ENCODE measurements at places on chromosomes 6 and 20. TPM values are rescaled to one million over a fixed set of nuclear protein-coding genes. Genes with fewer than 3 reads are reported as not detected.

- no peak for DNase-seq
Observed at GRCh38 chr20:54596651-54597050, 121.3 kb downstream of the DOK5 start.

GRCh38 chr6:41176189-41176588 lies 13.3 kb upstream of the TREM2 start:
- DNase-seq = no peak

ENPP3 gene
- not detected for total RNA-seq

DNA sequence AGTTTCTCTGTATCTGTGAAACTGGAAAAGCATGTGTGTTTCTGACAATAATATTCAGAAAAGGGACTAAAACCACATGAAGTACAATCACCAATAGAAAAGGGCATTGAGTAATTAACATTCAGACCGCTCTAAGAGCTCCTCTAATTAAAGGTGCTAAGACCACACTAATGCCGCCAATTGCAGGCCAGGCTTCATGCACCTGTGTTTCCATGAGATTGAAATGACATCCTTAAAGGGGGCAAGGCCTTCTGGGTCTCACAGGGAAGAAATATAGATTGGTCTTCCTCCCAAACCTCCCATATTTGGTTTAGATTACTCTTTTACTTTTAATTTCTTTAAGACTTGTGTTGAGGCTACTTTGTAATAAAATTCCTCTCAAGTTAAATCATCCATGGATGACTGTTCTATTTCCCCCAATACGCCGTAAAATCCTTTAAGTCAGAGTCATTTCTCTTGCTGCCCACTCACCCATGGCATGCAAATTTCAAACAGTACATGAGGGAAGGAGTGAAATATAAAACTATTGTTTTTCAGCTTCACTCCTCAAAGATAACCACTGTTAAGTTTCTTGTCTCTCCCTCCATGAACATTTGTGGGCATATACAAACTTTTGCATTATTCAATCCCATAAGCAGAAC lies 110.6 kb downstream of the UBE3D start:
- DNase-seq = no peak

DNA sequence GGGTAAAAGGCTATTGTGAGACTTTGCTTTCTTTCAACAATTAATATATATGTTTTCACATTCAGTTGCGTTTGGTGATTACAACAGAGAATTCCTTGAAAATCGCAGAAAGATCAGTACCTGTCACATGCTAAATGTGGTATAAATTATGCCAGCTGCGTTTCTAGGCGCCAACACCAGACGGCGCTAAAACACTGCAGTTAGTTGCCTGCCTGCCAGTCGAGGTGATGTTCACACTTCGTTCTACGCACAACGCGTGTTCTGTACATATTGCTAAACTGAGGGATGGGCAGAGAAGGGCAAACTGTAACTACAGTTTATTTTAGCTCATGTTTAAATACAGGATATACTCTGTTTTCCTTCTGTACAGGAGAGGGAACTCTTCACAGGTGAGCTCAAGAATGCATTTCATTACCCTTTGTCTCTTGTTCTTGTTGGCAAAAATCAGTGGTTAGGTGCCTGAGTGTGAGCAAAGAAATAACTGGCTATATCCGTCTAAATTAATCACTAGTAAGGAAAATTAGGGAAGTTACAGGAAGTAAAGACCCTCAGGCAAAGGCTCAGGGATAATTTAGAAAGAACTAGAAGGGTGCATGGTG lies 100.1 kb upstream of the RGS17 start:
- peak; percentile 47 for DNase-seq

DNA sequence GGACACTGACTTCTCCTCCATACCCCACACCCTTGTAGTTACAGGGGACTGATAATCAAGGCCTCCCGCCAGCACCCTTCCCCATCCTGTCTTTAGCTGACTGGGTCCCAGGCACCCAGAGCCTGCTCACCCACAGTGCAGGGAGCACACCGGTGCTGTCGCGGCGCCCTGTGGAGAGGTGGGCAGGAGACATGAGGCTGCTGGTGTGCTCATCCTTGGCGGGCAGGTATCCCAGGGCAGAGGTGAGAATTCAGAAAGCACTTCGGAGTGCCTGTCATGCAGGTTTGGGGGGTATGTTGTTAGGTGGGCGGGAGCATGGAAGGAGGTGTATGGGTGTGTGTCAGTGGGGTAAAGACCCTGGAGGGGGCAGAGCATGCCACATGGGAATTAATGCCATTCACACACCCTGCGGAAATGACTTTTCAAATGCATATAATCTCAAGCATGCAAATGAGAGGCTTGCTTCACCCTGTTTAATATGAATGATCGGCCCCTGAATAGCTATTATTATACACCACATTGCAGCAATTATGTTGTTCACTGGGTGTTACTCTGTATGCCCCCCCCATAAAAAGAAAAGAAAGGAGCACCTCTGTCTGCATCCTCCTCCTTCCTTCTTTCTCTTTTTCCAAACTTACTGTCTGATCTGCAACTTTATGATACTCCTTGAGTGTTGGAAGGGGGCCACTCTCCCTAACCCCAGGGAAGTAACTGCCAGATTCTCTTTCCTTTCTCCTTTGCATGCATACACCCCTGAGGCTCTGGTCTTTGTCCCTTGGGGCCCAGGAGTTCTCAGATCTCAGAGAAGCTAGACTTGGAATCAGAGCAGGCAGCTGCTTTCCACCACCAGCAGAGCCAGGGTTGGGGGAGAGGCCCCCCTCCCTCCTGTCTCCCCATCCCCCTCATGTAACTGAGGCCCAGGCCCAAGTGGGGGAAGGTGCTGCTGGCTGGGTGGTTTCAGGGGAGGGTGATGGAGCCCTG lies 16.0 kb downstream of the FOXP4 start:
- DNase-seq = no peak

- DNase-seq = no peak
Observed at GRCh38 chr6:128631031-128631430, 110.6 kb upstream of the PTPRK start.

GRCh38 chr6:25578538-25578937 lies 73.5 kb upstream of the SCGN start:
- no peak for DNase-seq

DNA sequence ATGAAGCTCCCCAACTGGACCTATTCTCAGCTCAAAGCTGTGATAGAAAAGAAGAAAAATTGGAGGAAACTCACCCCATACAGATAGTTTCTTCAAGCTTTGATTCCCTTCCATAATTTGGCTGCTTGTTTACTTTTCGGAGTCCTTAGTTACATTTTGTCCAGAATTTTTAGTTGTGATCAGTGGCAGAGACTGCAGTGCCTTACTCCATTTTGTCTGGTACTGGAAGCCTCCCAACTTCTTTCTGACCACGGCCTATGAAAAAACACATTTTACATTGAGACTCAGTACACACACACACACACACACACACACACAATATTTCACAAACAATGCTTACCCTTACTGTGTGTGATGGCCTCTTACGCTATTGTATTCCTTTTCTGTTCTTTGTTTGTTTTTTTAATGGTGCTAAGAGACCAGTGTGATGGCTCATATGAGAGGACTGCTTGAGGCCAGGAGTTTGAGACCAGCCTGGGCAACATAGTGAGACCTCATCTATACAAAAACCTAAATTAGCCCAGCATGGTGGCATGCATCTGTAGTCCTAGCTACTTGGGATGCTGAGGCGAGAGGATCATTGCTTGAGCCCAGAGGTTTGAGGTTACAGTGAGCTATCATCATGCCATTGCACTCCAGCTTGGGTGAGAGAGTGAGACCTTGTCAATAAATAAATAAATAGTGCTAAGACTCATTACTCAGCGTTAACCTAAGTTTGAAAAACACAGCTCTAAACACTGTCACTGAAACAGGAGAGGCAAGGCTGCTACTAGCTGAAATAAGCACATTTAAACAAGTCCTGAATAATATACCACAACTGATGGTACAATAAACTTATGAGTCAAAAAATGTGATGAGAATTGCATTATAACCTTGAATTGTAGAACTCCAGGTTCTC lies 13.8 kb upstream of the RNF8 start:
- no peak for DNase-seq

PXMP4 gene
- total RNA-seq = 13.5 TPM

LY86 gene
- 1.1 TPM for total RNA-seq

DNA sequence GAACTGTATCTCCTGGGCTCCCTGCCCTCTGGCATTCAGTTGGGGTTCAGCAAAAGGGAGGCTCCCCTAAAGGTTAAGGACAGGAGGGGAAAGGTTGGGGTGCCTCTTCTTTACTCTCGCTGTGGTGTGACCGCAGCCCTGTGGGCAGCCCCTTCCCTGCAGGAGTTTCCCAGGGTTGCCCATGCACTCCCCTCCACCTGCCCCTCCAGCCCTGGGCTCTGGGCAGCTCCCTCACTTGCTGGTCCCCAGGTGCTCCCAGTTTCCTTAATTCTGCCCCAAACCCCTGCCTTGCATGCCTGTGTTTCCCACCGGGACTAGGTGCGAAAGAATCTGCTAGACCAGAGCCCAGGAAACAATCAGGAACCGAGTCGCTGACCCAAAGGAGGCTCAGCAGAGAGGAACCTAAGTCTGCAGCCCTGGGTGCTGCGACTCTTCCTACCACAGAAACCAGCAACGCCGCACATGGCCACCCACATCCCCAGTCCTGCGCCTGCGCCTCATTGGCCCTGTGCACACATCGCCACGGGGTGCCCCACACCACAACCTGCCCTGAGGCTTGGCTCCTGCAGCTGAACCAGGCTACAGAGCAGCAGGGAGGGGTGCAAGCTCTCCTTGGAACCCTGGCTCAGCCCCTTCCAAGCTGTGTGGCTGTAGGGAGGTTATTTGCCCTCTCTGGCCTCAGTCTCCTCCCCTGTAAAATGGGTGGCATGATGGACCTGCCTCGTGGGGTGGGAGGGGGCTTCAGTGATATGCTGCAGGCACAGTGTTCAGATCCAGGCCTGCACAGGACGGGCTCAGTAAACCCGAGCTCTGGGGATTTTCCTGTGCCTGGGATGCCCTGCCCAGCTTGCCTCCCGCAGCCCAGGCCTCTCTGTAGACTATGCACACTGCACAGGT lies 487.6 kb downstream of the PREX1 start:
- DNase-seq = no peak

MAS1 gene
- not detected for total RNA-seq

SLC35A1 gene
- total RNA-seq = 10.5 TPM

MLN gene
- total RNA-seq = not detected

DNA sequence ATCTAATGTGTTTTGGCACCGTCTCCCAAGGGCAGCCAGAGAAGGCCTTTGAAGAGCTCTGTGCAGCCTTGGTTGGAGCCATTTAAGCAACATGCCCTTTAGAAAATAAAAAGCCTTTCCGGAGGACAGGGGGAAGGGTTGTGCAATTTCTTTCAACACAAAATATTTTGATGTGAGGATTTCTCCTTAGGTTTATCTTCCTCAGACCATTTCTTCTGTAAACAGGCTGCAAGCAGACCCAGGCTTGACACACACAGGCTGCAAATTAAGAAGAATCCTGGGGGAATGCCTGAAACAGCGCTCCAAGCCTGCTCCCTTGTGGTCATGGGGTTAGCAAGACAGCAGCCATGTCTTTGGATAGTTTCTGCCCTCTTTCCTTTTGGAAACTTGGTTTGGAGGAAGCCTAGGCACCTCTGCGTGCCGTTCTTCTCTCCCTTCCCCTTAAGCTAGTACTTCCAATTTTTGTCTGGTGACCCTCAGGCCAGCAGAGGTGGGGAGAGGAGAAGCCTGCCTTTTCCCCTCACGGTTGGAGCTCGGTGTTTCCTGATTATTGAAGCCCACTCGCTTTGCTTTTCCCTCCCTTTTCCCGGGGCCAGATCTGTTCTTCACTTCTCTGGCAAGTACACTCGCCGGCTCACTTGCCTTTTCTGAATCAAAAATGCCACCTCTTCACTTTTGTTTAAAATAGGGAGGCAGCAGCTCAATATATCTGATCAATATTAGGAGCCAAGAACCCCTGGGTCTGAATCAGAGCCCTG lies 39.6 kb upstream of the NOX3 start:
- DNase-seq = peak; percentile 32

DNA sequence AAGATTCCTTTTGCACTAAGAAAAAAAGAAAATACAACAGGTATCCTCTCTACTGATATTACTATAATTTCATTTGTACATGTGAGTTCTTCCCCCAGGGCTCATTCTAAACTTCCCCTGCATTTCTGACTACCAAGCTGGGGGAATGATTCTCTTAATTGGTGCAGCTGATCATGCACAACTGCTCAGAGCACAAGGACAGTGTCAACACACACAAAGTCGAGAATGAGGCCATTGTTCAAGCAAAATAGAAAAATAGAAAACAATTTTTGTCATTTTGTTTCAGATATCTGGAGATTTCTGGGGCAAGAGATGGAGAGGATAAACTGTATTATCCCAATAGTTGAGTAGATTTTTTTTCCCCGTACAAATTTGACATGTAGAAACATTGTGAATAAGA lies 236.3 kb downstream of the HAO1 start:
- no peak for DNase-seq

- no peak for DNase-seq
Observed at GRCh38 chr6:73746787-73747186, 50.8 kb downstream of the CD109 start.

DNA sequence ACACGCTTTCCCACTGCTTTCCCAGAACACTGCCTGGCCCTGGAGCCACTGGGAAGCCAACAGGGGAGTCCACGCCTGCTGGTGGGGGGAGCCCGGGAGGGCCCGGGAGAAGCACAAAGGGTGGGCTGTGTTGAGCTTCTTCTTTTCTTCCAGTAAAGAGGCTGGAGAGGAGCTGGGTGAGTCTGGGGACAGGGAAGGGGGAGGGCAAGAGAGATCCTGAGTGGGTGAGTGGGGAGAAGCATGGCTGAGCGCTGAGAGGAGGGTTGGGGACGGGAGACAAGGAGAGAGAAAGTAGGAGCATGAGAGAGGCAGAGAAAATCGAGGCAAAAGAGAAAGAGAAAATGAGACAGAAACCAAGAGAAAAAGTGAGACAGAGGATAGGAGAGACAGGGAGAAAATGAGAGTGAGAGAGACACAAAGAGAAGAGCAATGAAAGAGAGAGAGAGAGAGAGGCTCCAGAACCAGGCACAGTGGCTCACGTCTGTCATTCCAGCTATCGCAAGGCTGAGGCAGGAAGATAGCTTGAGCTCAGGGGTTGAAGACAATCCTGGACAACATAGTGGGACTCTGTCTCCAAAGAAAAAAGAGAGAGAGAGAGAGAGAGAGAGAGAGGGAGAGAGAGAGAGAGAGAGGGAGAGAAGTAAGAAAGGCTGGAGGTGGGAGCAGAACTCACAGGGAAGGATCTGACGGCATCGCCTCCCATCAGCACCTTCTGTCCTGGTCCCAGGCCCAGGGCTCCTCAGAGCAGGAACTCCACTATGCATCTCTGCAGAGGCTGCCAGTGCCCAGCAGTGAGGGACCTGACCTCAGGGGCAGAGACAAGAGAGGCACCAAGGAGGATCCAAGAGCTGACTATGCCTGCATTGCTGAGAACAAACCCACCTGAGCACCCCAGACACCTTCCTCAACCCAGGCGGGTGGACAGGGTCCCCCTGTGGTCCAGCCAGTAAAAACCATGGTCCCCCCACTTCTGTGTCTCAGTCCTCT lies 2.0 kb downstream of the LST1 start:
- no peak for DNase-seq

SLC12A5 gene
- total RNA-seq = 1.3 TPM
